ENCODE measurements at places on chromosomes 1 and 21.

DNA sequence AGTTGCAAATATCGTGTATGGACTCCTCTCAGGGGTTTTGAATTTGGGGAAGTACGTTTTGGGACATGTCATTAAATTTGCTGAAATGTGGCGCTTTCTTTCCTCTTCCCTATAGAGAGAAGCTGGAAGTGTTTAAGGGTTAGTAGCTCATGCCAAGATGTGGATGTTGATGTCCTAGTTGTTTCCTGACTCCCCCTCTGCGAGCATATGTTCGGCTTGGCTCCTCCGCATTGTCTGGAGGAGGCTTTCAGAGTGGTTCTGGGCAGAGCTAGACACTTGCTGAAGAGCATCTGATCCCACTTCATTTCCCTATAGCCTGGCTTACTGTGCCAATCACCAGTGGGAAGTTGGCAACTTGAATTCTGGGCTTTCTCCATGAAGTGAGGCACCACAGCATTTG, 347.4 kb upstream of the B3GALT2 start:
- no peak for DNase-seq

DNA sequence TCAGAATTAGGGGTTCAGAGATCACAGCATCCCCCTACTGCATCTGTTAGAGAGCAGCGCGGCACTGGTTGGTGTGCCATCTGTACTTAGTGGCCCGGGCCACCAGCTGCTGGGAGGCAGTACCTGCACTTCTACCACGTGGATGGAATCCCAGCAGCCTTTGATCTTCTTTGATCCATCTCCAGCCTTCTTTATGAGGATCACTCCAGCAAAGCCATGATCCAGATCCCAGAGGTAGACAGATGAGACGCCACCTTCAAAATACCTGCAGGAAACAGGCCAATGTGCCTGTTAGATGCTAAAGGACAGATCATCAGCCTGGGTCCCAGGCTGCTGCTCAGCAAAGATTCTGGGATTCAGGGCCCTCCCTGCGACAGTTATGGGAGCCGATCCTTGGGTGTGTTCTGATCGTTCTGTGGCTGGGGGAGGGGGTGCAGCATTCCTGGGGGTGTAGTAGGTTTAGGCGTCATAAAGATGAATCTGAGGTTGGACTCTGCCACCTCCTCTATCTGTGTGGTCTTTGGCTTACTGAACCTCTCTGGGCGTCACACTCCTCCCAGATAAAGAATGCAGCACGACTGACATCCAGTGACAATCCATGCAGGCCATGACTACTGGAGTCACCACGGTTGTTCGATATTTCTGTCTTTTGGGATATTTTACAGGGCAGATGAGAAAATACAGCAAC, 45.3 kb downstream of the SLC66A1 start:
- no peak for DNase-seq

DNA sequence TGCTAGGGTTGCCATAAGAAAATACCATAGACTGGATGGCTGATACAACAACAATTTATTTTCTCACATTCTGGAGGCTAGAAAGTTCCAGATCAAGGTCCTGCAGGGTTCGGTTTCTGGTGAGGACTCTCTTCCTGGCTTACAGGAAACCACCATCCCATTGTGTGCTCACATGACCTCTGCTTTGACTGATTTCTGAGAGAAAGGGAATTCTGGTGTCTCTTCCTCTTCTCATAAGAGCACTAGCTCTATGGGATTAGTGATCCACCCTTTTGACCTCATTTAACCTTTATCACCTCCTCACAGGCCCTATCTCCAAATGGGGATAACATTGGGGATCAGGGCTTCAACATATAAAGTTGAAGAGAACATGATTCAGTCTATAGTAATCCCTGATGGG, 47.5 kb downstream of the MRPL39 start:
- no peak for DNase-seq

- DNase-seq, result no peak
Observed at GRCh38 chr1:199102239-199102638, 463.4 kb downstream of the PTPRC start.

- no peak for DNase-seq
Observed at GRCh38 chr1:58155418-58156123, 391.0 kb downstream of the OMA1 start.

DNA sequence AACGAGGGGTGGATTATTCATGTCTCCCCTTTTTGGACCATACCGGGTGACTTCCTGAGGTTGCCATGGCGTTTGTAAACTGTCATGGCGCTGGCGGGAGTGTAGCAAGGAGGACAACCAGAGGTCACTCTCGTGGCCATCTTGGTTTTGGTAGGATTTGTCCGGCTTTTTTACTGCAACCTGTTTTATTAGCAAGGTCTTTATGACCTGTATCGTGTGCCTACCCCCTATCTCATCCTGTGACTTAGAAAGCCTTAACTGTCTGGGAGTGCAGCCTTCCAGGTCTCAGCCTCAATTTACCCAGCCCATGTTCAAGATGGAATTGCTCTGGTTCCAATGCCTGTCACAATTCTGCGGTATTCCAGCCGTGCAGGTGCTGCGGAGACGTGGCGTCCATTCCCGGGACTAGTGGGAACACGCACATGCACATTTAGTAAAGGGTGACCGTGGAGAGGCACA, 40.2 kb upstream of the ZNF496 start:
- DNase-seq, result no peak

GRCh38 chr1:150808121-150808520, at the start of gene CTSK:
Gene CTSK, minus strand, starts transcription at chr1:150808260. Its CDS starts 1,455 bp downstream, at chr1:150806805.
- no peak for DNase-seq

DNA sequence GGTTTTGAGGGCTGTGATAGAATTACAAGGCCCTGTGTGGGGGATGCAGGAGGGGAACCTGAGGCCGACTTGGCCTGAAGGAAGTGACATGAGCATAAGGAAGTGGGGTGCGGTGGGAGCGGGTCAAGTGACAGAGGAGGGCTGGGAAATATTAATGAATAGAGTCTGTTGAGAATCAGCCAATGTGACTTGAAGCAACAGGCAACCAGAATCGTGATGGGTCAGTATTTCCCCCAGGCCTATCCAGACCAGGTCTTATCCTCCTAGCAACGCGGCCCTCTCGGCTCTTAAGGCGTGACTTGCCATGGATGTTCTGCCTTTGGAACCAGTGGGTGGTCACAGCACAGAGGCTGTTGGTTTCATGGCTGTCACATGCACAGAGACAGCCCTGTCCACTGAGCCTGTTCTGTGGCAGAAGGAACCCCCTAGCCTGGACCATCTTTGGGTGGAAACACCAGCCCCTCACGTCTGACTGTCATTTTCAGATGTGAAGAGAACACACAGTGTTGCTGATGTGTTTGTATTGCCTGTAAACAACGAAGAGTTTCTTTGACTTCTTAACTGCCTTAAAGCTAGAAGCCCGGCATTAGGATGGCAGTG, 468.8 kb downstream of the CAMTA1 start:
- no peak for DNase-seq

GRCh38 chr1:47184090-47184821, 5.6 kb downstream of the PDZK1IP1 start:
- DNase-seq, result no peak

GRCh38 chr1:164561007-164561406, 2.0 kb downstream of the PBX1 start:
- DNase-seq, result no peak

DNA sequence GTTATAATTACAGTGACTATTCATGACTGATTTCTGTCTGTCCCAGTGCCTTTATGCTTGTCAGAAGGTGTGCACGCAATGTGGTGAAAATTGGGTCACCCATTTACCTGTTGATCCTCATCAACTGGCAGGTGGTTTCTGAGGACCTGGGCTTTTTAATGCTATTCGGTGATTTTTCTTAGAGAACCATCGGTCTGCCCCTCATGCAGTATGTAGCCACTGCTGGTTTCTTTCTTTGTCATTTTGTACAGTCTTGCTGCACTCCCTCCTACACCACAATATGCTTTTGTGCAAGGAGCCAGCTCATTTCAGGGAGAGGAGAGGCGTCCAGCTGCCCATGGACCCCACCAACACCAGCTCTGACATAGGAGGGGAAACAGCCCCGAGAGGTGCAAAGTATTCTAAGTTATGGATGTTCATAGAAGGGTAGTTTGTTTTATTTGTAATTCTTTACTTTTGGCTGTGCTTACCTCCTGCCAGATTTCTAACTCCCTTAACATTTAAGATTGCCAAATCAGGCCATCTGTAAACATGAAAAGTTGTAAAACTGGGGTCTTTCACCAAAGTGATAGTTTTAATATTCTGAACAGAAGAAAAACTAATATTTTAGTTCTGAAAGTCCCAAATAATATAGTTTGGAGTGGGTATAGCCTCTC, 325.3 kb downstream of the PTBP2 start:
- no peak for DNase-seq

- DNase-seq, result no peak
Observed at GRCh38 chr1:12594966-12595756, 22.8 kb downstream of the DHRS3 start.

GRCh38 chr1:97192872-97193572, 471.4 kb downstream of the PTBP2 start:
- no peak for DNase-seq

- DNase-seq, result no peak
Observed at GRCh38 chr1:95071539-95071938, 1.2 kb downstream of the ALG14 start.

DNA sequence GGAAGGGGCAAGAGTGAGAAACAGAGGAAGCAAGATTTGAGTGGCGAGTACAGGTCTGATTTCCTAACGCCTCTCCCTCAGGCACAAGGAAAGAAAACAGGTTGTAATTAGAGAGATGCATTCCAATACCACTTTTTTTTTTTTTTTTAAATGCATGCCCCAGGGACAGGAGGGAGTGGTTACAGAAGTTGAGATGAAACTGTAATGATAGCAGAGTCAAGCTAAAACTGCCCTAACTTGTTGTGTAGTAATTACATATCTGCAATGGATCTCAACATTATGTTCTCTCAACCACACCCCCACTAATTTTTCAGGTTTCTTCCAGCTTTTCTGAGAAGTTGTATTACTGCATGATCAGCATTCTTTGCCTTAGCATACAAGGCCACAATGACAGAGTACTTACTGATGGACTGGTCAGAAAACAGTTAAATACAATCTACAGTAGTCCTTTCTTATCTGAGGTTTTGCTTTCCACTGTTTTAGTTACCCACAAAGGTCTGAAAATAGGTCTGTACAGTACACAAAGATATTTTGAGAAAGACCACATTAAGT, 5.5 kb downstream of the ETV3 start:
- DNase-seq, result no peak

DNA sequence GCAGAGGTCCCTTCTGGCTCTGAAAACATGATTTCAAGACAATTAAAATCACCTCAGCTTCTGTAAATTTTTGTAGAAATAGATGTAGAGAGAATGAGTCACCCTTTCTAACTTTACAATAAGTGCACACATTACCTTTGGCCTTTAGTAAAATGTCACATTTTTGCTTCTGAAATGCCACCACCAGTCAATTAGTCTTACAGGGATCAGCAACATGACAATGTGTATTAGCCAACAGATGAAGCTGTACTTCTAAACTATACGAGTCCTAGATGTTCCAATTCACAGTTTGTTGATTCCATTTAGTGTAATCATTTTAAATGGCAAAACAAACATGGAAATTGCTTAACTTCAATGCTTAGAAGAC, 23.1 kb downstream of the C21orf91 start:
- no peak for DNase-seq

DNA sequence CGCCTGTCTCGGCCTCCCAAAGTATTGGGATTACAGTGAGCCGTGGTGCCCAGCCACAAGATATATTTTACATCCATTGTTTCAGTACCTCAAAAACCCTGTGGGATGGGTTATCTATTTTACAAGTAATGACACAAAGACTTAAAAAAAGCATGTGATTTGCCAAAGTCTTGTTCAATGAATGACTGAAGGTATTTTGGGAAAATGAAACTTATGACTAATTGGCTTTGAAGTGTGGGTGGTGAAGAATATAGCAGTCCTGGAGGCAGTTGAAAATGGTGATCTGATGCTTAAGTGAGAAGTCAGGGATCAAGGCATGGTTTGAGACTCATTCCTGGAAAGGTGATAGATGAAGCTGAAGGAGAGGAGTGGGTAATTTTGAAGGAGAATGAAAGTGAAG, 3.0 kb downstream of the SWT1 start:
- DNase-seq, result no peak

DNA sequence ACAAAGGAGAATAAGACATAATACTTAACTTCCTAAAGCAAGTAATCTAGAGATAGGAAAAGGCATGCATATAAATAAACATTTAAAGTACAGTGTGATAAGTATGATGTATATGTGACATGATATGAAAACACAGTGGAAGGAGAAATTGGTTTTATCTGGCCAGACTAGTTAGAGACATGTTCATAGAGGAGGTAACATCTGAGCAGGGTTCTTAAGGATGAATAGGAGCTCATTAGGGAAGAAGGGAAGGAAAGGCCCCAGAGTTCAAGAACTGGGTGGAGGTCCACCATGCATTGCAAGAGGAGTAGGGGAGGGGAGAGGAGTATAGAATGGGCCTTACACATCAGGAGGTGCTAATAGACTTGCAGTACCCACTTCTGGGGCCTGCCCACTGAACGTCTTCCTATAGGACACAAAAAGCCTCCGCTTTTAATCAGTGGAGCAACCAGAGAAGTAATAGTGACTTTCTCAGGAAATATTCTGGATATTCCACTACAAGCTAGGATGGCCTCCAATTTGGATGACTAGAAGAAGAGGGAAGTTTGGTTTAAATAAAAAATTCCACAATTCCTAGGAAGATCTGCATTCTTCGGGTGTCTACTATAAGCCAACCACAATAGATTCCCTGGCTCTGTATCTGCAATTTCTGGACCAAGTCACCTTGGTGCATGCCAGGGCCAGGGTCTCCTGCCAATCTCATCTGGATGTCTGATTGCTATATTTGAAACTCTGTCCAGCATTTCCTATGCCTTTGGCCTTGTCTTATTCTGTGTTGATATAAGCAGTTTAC, 41.9 kb downstream of the NGF start:
- no peak for DNase-seq

- DNase-seq, result no peak
Observed at GRCh38 chr1:221182791-221183533, 303.7 kb downstream of the HLX start.

DNA sequence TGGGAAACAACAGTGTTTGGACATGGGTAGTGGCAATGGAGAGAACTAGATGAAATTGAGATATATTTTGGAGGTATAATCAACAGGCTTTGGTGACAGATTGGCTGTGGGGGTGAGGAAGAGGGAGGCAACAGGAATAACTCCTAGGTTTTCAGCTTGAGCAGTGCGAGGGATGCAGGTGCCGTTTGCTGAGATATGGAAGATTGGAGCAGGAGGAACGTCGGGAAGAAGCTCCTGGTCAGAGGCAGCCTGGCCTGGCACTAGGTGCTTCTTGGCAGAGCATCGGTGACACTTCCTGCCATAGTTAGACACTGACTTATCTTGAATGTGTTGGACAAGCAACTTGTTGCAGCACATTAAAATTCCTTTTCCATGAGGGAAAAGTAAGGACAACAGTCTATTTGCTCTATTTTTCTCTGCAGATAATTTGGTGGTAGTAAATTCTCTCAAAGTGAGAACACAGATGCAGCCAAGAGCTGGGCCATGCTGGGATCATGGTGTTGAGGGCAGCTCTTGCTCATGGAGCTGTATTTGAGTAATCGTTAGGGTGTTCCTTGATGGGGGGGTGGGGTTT, 21.5 kb upstream of the MYSM1 start:
- DNase-seq, result no peak

- DNase-seq, result no peak
Observed at GRCh38 chr1:44297695-44298400, 57.2 kb downstream of the ERI3 start.
